ENCODE measurements at places on chromosomes 12 and 14. TPM values are rescaled to one million over a fixed set of nuclear protein-coding genes. Genes with fewer than 3 reads are reported as not detected.

Gene ZNF891
- 2.0 TPM for total RNA-seq

Gene C14orf180
- not detected for total RNA-seq

Gene NOVA1
- total RNA-seq, result 0.25 TPM

DNA sequence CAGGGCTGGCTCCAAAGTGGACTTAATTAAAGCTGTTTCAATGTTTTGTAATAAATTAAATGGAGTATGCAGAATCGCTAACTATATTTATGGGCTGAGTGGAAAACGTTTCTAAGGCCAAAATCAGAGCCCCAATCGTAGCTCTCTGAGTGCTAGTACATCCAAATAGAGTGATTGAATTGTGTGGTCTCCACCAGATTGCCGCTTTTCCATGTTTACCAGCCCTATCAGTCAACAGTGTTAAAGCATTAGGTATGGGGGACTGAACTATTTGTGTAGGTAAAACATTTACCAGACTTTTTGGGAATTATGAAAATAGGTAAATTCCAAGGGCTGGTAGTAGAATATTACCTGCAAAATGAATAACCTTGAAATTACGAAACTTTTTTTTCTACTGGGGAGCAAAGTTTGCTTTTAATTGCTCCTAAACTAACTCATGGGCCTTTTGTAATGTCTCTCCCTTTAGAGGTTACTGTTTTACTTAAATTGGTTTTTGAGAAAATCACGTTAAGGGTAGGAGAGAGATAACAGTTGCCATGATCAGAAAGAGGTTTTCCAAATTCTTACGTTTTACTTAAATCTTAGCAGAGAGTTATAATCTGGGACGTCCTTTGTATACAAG is 28.0 kb upstream of the METAP2 start:
- DNase-seq, result no peak

GRCh38 chr12:53064613-53065436 is 14.4 kb downstream of the SPRYD3 start:
- DNase-seq, result no peak

GRCh38 chr12:100995771-100996170 is 201.2 kb downstream of the ANO4 start:
- no peak for DNase-seq

DNA sequence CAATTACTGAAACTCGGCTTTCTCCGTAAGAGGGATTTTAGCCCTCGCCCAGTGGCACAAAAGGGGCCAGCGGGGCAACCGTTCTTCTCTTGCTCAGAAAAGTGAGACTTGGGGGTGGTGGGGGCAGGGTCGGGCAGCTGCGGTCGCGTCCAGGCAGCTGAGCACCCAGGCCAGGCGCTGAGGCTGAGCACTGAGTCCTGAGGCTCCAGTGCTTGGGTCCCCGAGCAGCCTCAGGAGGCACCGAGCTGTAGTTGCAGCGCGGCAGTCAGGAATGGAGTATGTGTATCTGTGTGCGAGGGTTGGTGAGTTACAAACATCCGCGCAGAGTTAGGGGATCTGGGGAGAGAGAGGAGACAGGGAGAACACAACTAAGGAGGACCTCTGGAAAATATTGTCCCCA is 4.1 kb upstream of the HOXC6 start:
- DNase-seq, result no peak

DNA sequence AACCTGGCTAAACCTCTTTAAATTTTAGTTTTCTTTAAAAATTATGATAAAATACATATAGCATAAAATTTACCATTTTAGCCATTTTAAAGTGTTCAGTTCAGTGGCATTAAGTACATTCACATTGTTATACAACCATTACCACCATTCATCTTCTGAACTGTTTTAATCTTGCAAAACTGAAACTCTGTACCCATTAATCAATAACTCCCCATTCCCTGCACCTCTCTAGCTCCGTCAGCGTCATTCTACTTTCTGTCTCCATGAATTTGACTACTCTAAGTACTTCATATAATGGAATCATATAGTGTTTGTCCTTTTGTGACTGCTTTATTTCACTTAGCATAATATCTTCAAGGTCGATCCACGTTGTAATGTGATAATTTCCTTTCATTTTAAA is 75.8 kb upstream of the DDHD1 start:
- no peak for DNase-seq

GRCh38 chr12:41026151-41026550 is 162.0 kb upstream of the PDZRN4 start:
- DNase-seq, result no peak

- DNase-seq, result no peak
Measured at GRCh38 chr14:93078870-93079269, 36.9 kb downstream of the ITPK1 start.
